Left ventricle myocardium inferior (tissue), 1 donor: ENCODE measurements at places on chromosomes 12 and 14.

- no peak for DNase-seq
These were observed 1552.1 kb downstream of the AACS start for GRCh38 chr12:126617312-126617711.

GRCh38 chr12:132289356-132290202, 39.8 kb downstream of the GALNT9 start:
- DNase-seq, result no peak

GRCh38 chr14:69153873-69154270, 953 bp upstream of the DCAF5 start:
- peak; percentile 24 for DNase-seq

DNA sequence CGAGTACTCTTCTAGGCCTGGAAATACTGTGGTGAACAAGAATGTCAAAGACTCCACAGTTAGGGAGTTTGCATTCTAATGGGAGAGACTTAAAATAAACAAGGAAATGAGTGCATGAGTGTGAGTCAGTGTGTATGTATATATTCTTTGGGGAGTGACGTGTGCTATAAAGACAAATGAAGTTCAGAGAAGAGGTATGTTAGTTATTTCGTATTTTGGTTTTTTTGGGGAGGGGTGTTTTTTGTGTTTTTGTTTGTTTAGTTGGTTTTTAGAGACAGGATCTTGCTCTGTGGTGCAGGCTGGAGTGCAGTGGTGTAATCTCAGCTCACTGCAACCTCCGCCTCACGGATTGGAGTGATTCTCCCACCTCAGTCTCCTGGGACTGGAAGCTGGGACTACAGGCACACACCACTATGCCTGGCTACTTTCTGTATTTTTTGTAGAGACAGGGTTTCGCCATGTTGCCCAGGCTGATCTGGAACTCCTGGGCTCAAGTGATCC, 74.3 kb downstream of the SRGAP1 start:
- no peak for DNase-seq

DNA sequence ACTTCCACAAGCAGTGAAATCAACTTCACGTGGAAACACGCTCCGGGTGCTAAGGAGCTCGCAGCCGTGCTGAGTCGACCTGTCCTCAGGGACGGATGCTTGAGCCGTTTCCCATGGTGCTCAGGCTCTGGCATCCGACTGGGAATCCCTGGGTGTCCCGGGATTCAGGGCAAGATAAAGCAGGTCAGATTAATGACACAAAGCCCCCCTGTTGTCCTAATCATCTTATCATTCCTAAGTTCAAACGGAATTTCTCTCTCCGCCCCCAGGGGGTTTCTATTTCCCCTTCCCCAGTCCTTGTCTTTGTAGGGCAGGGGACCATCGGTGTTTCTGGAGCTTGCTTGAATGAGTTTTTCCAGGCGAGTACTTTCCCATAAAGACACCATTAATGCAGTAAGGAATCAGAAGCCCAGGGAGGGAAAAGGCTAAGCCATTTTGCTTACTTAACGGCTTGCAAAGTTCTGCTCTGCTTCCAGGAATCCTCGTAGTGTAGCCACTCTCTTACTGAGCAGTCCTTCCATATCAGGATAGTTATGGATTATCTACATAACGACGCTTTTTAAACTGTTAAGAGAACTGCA, 116.5 kb downstream of the TMEM132C start:
- DNase-seq, result no peak
